ENCODE measurements at places on chromosomes 5 and 9. TPM values are rescaled to one million over a fixed set of nuclear protein-coding genes. Genes with fewer than 3 reads are reported as not detected.
A peak's percentile ranks its signal among the peaks of the same experiment; 100 is the strongest.

DNA sequence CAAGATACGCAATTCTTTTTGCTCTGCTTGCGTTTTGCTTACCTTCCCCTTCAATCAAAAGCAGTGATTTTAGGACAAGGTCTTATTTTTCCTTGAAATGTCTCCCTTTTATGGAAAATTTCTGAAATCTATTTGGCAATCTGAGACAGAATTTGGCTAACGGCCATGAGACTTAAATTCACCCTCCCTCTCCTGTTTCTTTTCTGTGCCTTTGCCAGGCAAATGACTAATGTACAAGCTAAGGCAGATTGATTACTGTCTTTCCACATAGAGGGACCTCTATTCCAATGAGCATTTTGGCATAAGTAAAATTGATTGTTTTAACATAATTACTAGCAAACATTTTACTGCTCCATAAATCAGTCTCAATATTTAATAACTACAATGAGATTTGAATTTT is 31.7 kb downstream of the FAM81B start:
- no peak overlapping the region for H3K27ac ChIP-seq
- no peak overlapping the region for H3K4me3 ChIP-seq
- H3K4me1 ChIP-seq: peaks cover 4% of the 10 kb centered on the region
- no peaks in the 10 kb centered on the region for H3K36me3 ChIP-seq
- no peak for DNase-seq

DNA sequence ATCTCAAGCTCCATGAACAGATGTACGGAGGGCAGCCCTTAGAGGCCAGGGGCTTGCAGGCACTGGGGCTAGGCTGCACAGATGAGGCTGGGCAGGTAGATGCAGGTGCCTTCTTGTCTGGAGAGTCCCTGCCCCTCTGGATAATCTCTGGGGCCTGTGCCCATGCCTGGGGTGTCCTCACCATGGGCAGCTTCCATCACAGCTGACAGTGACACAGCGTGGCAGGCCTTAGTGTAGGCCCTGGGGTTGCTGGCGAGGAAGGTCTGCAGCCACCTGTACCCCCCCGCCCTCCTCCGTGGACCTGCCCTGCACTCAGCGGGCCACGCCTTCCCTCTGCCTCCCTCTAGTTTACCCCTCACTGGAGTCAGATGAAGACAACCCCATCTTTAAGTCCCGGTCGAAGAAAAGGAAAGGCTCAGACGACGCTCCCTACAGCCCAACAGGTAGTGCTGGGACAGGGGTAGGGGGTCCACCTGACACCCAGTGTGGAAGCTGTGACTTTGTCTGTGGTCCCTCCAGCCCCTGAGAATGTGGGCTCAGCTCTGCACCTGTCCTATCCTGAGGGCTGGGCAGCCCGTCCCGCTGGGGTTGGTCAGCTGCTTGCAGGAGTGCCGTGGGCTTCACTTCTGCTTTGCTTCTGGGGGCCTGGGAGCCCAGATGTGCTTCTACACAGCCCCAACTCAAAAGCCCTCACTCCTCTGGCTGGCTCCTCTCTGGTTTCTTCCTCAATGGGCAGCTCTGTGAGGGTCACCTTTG is 98.4 kb downstream of the PHF2 start:
- no peaks in the 10 kb centered on the region for H3K27me3 ChIP-seq
- H3K36me3 ChIP-seq: peaks cover 4% of the 10 kb centered on the region
- no peak overlapping the region for H3K4me3 ChIP-seq
- DNase-seq: peak; percentile 51
- H3K4me1 ChIP-seq: no peaks in the 10 kb centered on the region
- no peak overlapping the region for H3K27ac ChIP-seq

GRCh38 chr5:71719063-71719964 is at the start of gene CARTPT:
Gene CARTPT (plus strand): TSS chr5:71719275. CDS start chr5:71719294, 19 bp downstream.
- H3K27me3 ChIP-seq: peaks cover 57% of the 10 kb centered on the region
- H3K4me3 ChIP-seq: no peak within 1 kb of the TSS
- DNase-seq: no peak
- no peak within 1 kb of the TSS for H3K27ac ChIP-seq

- H3K27me3 ChIP-seq: no peaks in the 10 kb centered on the region
- no peak for DNase-seq
- no peaks in the 10 kb centered on the region for H3K4me1 ChIP-seq
- H3K36me3 ChIP-seq: no peaks in the 10 kb centered on the region
These were observed 246.3 kb downstream of the LRRC70 start for GRCh38 chr5:62824936-62825335.

DNA sequence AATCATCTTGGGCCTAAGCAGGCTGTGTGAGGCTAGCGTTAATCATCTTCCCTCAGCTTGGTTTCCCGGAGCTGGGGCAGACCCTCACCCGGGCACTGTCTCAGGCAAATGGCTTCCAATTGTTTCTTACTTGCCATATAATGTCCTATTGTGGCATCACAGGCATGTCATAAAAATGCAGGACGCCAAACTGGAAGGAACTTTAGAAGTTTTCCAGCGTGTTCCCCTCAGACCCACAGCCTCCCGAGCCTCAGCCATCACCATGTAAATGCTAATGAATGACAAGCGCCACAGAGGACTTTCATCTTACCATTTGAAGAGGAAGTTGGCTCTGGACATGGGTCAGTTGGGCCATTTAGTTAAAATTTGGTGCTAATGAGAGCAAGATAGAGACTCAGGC is 143.0 kb upstream of the IRX1 start:
- no peak for DNase-seq
- H3K27ac ChIP-seq: no peak overlapping the region
- H3K36me3 ChIP-seq: no peaks in the 10 kb centered on the region
- no peaks in the 10 kb centered on the region for H3K4me1 ChIP-seq

GRCh38 chr5:102996011-102996575 is 123.8 kb downstream of the GIN1 start:
- H3K27me3 ChIP-seq: no peaks in the 10 kb centered on the region
- no peak overlapping the region for H3K27ac ChIP-seq
- H3K36me3 ChIP-seq: no peaks in the 10 kb centered on the region
- H3K4me3 ChIP-seq: no peak overlapping the region
- DNase-seq: no peak
- H3K4me1 ChIP-seq: no peaks in the 10 kb centered on the region

- no peak overlapping the region for H3K27ac ChIP-seq
- DNase-seq: peak; percentile 52
- H3K36me3 ChIP-seq: no peaks in the 10 kb centered on the region
These were observed 5.4 kb upstream of the CERCAM start for GRCh38 chr9:128415281-128415680.

- H3K27me3 ChIP-seq: no peaks in the 10 kb centered on the region
- no peak overlapping the region for H3K4me3 ChIP-seq
- no peak for DNase-seq
These were observed 257.3 kb downstream of the FANCC start for GRCh38 chr9:95060234-95060633.

- H3K27ac ChIP-seq: peak overlapping the region; percentile 26
- peak overlapping the region; percentile 12 for H3K4me3 ChIP-seq
- H3K4me1 ChIP-seq: peaks cover 29% of the 10 kb centered on the region
- no peak for DNase-seq
- H3K27me3 ChIP-seq: peaks cover 24% of the 10 kb centered on the region
These were observed 500.7 kb downstream of the SPATA31D1 start for GRCh38 chr9:82489201-82489821.

GRCh38 chr5:150671509-150672236 is 10.6 kb downstream of the MYOZ3 start:
- H3K4me3 ChIP-seq: peak overlapping the region; percentile 69
- H3K36me3 ChIP-seq: no peaks in the 10 kb centered on the region
- H3K4me1 ChIP-seq: peaks cover 27% of the 10 kb centered on the region
- H3K27ac ChIP-seq: no peak overlapping the region
- peaks cover 6% of the 10 kb centered on the region for H3K27me3 ChIP-seq

DNA sequence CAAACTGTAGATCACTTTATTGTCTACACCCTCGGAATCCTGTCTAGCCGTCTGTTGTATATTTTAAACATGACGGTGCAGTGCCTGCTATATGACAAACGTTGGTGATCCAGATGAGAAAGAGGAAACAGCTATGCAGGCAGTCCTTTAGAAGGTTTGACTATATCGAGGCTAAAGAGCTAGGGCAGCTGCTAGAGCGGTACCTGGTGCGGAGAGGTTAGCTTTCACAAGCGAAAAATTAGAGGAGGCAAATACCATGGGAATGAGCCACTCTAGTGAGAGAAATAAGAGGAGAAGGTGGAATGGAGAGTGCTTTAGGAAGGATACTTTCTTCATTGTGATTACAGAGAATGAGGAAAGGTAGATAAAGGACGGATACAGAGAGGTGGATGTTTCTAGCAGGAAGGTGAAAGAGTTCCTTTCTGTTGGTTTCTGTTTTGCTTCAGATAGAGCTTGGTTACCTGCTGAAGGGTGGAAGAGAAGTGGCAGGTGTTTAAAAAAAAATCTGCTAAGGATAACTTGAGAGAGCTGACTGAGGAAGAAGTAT is 959 bp upstream of the FBXL17 start:
- H3K27me3 ChIP-seq: no peaks in the 10 kb centered on the region
- H3K4me3 ChIP-seq: peak overlapping the region; percentile 86
- H3K4me1 ChIP-seq: peaks cover 20% of the 10 kb centered on the region

GRCh38 chr5:14707811-14708390 is 43.4 kb downstream of the OTULIN start:
- DNase-seq: no peak
- H3K36me3 ChIP-seq: peaks cover 70% of the 10 kb centered on the region
- H3K4me3 ChIP-seq: no peak overlapping the region
- H3K4me1 ChIP-seq: peaks cover 10% of the 10 kb centered on the region

GRCh38 chr5:82786748-82787147 is 290.4 kb downstream of the TMEM167A start:
- DNase-seq: no peak
- no peak overlapping the region for H3K27ac ChIP-seq

DNA sequence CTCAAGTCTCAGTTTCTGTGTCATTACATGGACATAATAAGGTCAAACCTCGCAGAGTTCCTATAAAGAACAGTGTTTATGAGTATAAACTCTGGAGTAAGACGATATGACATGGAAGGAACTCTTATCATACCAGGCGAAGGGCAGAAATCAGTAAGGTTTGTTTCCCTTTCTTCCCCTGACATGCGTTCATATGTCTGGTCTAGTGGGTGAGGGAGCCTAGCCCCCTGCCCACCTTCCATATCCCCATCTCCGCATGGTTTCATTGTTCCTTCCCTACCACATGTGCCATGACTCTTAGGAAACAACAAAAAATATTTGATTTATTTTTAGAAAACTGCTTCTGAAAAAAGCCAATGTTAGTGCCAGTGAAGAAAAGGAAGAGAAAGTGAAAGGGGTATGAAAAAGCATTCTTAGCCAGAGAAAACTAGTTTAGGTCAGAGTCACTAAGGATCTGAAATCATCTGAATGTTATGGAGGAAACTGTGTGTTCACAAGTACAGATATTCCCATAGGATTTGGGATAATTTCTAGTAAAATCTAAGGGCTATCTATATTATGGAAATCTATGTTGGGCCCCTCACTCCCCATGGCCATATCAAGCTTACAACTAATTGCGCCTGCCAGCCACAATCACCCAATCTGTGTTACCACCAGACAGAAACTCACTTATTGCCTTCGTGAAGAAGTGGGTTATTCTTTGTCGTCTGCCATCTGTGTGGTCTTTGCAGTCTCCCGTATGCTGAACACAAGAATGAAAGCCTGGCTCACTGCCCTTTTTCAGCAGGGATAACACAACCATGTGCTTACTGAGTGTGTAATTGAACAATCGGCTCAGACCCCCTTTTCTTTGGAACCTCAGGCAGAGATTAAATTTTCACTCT is 19.9 kb upstream of the HMHB1 start:
- H3K36me3 ChIP-seq: no peaks in the 10 kb centered on the region
- H3K4me1 ChIP-seq: peaks cover 20% of the 10 kb centered on the region
- peak overlapping the region; percentile 43 for H3K4me3 ChIP-seq

- no peak overlapping the region for H3K27ac ChIP-seq
- no peaks in the 10 kb centered on the region for H3K36me3 ChIP-seq
- H3K4me1 ChIP-seq: no peaks in the 10 kb centered on the region
- no peak for DNase-seq
These were observed 51.7 kb downstream of the EPB41L4A start for GRCh38 chr5:112367400-112367799.

- no peaks in the 10 kb centered on the region for H3K4me1 ChIP-seq
- no peak overlapping the region for H3K27ac ChIP-seq
- no peaks in the 10 kb centered on the region for H3K27me3 ChIP-seq
- H3K4me3 ChIP-seq: no peak overlapping the region
These were observed 55.8 kb downstream of the EPB41L4B start for GRCh38 chr9:109264877-109265587.

GRCh38 chr9:134702291-134702690 is 60.7 kb downstream of the COL5A1 start:
- no peak for DNase-seq
- H3K4me1 ChIP-seq: peaks cover 12% of the 10 kb centered on the region
- H3K27me3 ChIP-seq: no peaks in the 10 kb centered on the region
- H3K36me3 ChIP-seq: peaks cover 74% of the 10 kb centered on the region

- peak overlapping the region; percentile 12 for H3K4me3 ChIP-seq
- peaks cover 38% of the 10 kb centered on the region for H3K4me1 ChIP-seq
- no peaks in the 10 kb centered on the region for H3K27me3 ChIP-seq
- peak; percentile 57 for DNase-seq
- no peaks in the 10 kb centered on the region for H3K36me3 ChIP-seq
These were observed 174.0 kb downstream of the HMHB1 start for GRCh38 chr5:143985832-143986515.

DNA sequence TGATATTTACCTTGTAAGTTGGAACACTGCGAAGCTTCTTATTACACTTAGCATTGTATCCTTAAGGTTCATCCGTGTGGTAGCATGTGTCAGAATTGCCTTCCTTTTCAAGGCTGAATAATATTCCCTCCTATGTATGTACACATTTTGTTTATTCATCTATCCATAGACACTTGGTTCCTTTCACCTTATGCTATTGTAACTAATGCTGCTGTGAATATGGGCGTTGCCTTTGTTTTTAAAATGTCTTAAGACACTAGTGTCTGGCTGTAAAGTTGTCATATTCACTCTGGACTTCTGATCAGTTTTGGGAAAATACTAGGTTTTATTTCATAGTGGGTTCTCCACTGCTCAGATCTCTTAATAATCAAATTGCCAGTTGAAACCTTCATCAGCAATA is 383.3 kb upstream of the PRR16 start:
- H3K36me3 ChIP-seq: no peaks in the 10 kb centered on the region
- H3K4me1 ChIP-seq: no peaks in the 10 kb centered on the region
- H3K27me3 ChIP-seq: no peaks in the 10 kb centered on the region
- no peak for DNase-seq

- peaks cover 47% of the 10 kb centered on the region for H3K4me1 ChIP-seq
- H3K4me3 ChIP-seq: peak overlapping the region; percentile 53
- H3K27me3 ChIP-seq: no peaks in the 10 kb centered on the region
- H3K27ac ChIP-seq: no peak overlapping the region
- no peak for DNase-seq
These were observed 138.4 kb downstream of the LHFPL2 start for GRCh38 chr5:78509884-78510769.

Gene TMEM174
- not detected for total RNA-seq

Gene CDX1
- 0.36 TPM for total RNA-seq

Gene IL5
- not detected for total RNA-seq

Gene DIMT1
- 34.7 TPM for total RNA-seq

Gene MARCOL
- not detected for total RNA-seq

Gene URM1
- total RNA-seq: 29.2 TPM

Gene SURF4
- 366 TPM for total RNA-seq

Gene GZMA
- total RNA-seq: not detected

Gene RASEF
- total RNA-seq: 2.1 TPM

Gene GABRA1
- not detected for total RNA-seq

Gene PRSS3
- total RNA-seq: 3.5 TPM

Gene PDGFRB
- total RNA-seq: 567 TPM

Gene SPINK1
- total RNA-seq: not detected

Gene GPSM1
- 30.9 TPM for total RNA-seq

Gene SPINK13
- total RNA-seq: not detected

Gene NUDCD2
- 5.9 TPM for total RNA-seq

Gene DMRT2
- not detected for total RNA-seq

Gene IL9
- total RNA-seq: not detected

Gene SPINK4
- total RNA-seq: not detected

Gene RGMB
- total RNA-seq: 70.9 TPM

Data from osteoblast (primary cell).